ENCODE measurements at places on chromosomes 5 and 9.

DNA sequence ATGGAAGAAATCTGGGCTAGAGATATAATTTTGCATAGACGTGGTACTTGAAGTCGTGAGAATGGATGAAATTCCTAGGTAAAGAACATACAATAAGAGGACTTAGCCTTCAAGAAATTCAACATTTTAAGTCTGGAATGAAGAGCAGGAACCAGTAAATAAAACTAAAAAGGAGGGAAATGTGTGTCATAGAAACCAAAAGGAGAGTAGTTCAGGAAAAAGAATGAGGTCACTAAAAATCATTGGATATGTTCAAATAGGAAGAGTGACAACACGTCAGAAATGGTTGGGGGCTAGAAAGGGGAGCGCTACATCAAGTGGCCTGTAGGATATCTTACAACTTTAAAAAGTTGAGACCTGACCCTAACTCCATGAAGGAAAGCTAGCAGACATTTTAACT, 44.0 kb downstream of the PFDN1 start:
- no peak for DNase-seq

- DNase-seq = no peak
Measured at GRCh38 chr9:113057193-113057592, 669 bp upstream of the ZFP37 start.

DNA sequence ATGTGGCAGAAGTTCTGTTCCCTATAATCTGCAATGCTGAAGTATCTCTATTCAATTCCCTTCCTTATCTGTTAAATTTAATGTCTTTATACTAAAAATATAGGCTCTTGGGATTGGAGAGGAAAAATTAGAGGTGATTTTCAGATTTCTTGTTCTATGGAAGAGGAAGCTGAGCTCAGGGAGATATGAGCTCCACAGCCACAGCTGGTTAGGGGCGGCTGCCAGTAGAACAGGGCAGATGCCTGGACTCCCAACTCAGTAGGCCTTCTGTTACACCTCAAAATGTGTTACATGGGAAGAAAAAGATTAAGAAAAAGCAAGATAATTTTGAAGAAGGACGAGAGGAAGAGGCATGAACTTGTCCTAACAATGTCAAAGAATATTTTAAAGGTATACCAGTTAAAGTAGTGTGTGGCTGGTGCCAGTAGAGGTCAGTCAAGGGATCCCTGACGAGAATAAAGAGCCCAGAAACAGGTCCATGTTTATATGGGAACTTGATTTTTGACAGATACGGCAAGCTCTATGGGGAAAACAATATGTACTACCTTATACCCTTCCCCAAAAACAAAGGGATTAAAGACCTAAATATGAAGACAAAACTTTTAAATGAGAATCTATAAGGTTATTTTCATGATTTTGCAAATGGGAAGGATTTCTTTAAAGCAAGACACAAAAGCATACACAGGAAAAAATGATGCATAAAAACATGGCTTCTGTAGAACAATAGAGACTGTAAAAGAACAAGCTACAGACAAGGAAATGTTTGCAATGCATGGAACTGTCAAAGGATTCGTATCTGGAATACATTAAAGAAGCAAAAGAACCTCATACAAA, 28.7 kb downstream of the DNAJC21 start:
- DNase-seq = no peak

DNA sequence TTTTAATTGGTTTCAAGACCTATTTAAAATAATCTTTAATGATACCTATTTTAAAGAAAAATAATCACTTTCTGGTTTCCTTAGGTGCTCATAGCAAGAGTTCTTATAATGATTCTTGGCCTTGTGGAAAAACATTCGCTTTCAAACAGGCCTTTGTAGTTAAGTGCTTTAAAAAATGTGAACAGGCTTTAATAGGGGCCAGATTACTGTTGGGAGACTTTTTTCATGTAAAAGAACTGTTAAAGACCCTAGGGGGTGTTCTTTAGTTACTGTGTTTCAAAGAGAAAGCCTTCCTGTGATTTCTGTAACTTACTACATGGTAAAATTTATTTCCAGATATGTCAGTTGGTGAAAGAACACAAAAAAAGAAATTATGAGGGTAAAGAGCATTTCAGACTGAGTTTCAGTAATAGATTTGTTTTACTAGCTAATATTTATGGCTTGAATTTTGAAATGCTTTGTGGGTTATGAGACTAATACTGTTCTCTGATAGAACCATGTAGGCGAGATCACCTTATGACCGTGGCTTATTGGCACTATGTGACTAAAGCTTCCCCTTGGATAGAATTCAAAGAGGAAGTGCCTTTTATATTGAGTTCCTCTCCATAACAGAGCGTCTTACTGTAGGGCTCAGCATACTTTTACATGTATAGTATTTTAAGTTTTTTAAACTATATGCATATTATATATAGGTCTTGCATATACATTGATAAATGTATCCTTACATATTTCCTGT, 70.7 kb downstream of the CSNK1G3 start:
- no peak for DNase-seq

DNA sequence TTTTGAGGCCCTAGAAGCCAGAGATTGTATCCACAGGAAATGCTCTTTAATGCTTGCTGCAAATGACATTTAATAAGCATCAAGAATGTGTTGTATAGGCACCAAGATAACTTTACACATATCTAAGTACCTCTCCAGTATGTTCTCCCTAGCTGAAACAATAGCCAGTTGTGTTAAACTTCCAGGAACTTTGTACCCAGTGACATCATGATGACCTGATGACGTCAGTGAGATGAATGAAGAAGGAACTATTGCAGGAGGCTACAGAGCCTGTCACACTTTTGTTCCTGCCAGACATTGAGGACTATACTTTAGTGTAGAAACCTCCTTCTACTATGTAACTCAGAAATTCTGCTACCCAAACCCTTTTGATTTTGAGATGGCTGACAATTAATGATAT, 129.8 kb downstream of the CD180 start:
- DNase-seq = no peak

DNA sequence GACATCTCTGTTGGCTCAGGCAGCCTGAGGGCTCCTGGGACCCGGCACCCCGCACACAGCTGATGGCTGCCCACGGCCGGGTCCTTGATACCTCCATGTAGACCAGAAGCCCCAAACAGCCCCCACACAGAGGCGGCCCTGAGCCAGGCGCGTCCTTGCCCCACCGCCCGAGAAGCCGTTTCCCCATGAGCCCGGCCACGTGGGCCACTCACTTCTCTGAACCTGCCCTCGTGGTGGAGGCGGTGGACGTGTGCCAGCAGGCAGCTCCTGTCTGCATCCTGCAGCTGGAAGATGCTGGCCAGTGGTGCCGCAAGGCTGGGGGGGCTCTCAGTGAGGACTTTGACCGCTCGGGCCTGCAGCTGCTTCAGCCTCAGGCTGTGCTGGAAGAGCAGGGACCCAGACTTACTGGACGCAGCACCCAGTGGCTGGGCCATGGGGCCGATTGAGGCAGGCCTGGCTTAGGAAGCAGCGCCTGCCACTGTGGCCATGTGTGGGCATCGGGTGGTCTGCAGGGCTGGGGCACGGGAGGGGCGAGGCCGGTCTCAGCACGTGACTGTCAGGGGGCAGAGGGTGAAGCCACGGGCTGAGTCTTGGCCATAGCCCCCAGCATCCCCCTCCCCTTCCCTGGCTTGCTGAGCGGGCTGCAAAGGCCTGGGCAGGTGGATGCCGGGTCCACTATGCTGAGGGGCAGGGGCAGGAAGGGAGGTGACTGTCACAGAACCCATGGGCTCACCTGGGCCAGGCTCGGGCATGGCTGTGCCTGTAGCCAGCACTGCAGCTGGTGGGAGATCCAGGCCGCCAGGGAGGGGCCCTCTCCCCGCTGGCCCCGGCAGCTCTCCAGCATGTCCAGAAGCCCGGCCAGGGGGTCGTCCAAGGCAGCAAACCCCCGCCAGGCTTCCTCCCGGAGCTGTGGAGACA, 50.0 kb downstream of the EXD3 start:
- DNase-seq = no peak

- DNase-seq = no peak
Measured at GRCh38 chr9:82922686-82923085, 140.3 kb downstream of the RASEF start.

- DNase-seq = no peak
Measured at GRCh38 chr9:131589124-131589711, 43.9 kb downstream of the PRRT1B start.

DNA sequence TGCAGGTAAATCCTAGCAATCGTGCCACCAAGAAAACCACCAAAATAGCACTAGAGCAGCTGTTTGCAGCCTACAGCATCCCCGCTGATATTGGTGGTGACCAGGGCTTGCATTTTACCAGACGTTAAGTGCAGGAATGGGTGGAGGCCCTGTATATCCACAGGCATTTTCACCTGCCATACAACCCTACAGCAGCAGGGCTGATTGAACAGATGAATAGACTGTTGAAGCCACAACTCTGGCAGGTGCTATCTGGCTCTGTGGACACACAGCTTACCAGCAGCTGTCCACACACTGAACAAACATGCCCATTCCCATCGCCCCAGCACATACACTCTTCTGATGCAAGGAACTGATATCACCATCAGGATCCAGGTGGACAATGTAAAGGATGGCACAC, 154.5 kb upstream of the APC start:
- DNase-seq = no peak

GRCh38 chr5:181258576-181258975, 2.4 kb downstream of the TRIM52 start:
- no peak for DNase-seq

DNA sequence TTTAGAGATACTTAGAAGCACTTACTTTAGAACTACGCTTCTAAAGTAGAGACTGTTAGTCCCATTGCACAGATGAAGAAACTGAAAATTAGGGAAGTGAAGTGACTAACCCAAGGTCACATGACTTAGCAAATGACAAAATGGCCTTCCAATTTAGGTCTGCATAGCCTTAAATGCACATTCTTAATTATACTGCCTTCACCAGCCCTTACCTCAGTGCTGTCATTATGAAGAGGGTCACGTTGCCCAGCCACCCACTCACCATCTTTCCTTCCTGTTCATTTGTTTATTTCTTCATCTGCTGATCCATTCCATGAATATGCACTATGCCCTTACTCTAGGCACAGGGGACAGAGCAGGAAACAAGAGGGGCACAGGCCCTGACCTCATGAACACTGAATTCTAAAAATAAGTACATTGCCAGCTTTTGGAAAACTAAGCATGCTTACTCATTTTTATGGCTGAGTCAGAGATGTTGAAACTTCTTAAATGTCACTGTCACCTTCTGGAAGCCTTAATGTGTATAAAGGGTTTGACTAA, 8.6 kb downstream of the HAVCR2 start:
- no peak for DNase-seq

DNA sequence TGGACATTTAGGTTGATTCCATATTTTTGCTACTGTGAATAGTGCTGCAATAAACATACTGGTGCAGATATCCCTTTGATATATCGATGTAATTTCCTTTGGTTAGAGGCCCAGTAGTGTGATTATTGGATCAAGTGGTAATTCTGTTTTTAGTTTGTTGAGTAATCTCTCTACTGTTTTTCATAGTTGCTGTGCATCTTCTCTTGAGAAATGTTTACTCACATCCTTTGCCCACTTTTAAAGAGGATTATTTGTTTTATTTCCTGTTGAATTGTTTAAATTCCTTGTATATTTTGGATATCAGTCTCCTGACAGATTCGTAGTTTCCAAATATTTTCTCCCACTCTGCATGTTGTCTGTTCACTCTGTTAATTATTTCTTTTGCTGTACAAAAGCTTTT, 352.6 kb upstream of the TARS1 start:
- DNase-seq = no peak

DNA sequence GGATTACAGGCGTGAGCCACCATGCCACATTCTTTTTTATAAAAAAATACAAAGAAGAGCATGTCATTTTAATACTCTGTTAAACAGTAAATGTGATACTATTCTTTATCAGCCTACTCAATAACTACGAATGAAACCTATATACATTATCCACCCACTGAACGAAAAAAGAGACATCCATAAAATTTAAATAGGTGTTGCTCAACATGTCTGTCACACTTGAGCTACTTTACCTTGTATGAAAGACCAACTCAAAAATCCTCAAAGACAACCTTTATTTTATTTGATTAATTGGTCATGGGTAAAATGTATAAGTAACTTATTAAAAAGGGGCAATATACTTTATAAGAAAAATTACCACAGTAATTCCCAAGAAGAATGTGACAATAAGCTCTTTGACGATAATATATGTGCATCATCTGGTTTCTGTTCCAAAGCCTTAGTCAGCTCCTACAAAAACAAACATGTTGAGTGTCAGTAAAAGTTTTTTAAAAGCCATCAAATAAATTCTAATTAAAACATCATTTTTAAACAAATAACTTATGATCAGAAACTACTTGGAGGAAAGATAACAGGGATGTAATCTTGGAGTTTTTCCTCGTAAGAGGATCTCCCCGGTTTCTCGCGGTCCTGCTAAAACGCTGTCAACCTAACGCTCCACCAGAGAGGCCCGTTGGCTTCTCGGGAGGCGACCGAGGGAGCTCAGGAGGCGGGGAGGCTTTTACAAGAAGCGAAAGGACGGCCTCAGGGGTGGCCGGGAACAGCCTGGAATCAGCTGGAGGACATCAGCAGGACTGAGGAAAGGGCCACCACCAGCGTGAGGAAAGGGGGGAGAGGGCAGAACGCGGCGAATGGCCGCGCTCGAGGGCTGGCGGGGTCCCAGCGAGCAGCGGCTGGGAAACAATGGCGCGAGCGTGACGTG, 13.5 kb upstream of the ANKRD18B start:
- no peak for DNase-seq

- DNase-seq = peak; percentile 19
Measured at GRCh38 chr5:172443441-172444109, 10.8 kb downstream of the SH3PXD2B start.

GRCh38 chr9:20394969-20395368, 227.3 kb downstream of the MLLT3 start:
- no peak for DNase-seq

DNA sequence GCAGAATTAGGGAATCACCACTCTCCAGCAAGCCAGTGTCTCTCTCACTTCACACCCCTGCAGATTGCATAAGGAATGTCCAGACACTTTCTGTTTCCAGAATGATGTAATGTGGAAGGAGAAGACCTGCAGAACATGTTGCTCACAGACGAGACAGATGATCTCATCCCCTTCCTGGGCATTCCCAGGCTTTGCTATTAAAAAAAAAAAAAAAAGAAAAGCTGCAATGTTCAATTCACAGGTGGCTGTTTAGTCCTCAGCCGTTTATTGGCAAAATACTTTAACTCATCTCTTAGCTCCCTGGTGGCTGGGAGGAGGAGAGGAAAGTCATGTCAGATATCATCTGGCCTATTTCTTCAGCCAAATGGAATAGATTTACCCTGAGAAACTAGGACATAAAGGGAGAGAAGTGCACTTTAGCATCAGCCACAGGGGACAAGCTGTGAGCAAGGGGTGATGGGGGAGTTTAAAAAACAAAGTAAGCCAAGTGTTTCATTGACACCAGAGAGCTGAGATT, 95.9 kb upstream of the TNC start:
- no peak for DNase-seq

DNA sequence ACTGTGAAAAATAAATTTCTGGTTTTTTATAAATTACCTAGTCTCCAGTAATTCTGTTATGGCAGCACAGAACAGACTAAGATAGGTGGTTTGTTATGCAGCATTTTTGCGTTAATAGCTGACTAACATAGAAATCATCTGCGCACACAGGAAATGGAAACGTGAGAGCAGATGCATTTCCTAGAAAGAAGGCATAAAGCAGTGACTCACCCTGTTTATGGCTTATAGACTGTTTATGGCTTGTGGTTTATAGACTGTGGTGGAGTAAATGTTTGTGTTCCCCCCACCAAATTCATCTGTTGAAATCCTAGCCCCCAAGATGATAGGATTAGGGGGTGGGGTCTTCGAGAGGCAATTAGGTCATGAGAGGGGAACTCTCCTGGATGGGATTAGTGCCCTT, 18.3 kb upstream of the OSMR start:
- no peak for DNase-seq

Measured in activated gamma-delta T cell treated with anti-CD3 and anti-CD28 coated beads, Interleukin-2, amount 50 U/mL, for 16 hours (primary cell).